ENCODE measurements at places on chromosomes 6 and 20.
A peak's percentile ranks its signal among the peaks of the same experiment; 100 is the strongest.

DNA sequence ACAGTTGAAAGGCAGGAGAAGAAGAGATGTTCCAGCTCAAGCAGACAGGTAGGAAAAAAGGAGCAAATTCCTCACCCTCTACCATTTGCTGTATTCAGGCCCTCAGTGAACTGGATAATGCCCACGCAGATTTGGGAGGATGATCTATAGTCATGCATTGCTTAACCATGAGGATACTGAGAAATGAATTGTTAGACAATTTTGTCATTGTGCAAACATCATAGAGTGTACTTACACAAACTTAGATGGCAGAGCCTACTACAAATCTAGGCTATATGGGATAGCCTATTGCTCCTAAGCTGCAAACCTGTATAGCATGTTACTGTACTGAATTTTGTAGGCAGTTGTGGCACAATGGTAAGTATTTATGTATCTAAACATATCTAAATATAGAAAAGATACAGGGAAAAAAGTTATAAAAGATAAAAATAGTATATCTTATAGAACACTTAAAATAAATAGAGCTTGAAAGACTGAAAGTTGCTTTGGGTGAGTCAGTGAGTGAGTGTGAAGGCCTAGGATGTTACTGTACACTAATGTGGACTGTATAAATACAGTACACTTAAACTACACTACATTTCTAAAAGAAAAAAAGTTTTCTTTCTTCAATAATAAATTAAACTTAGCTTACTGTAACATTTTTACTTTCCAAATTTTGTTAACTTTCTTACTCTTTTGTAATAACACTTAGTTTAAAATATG, 672.3 kb downstream of the UTRN start:
- no peak for DNase-seq

GRCh38 chr6:158086054-158086503, 82.0 kb downstream of the SERAC1 start:
- no peak for DNase-seq

DNA sequence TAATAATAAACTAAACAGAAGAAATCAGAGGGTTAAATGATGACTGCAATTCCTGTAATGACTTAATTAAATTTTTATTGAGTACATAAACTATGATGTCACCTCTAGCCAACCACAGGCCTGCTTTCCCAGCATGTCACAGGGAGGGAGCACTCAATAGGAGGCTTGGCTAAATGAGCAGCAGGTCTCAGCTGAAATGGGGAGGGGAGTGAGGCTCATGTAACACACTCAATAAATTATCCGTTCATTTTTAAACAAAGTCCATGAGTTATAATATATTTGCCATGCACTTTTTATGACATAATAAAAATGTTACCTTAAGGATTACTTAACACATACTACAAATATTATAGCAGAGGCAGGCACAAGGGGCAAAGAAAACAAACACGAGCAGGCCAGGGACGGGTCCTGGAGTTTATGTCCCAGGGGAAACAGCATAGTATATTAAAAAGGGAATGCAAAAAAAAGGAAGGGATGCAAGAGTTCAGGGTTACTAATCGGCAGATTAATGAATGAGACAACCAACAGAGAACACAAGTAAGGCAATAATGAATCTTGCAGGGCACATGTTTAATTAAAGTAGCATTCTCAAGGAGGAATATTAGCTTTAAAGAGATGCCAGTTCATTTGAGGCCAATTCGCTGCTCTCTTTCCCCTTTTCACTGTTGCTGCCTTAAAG, 27.1 kb upstream of the FAM83C start:
- no peak for DNase-seq

- no peak for DNase-seq
Observed at GRCh38 chr6:5782783-5783547, 223.8 kb downstream of the NRN1 start.

DNA sequence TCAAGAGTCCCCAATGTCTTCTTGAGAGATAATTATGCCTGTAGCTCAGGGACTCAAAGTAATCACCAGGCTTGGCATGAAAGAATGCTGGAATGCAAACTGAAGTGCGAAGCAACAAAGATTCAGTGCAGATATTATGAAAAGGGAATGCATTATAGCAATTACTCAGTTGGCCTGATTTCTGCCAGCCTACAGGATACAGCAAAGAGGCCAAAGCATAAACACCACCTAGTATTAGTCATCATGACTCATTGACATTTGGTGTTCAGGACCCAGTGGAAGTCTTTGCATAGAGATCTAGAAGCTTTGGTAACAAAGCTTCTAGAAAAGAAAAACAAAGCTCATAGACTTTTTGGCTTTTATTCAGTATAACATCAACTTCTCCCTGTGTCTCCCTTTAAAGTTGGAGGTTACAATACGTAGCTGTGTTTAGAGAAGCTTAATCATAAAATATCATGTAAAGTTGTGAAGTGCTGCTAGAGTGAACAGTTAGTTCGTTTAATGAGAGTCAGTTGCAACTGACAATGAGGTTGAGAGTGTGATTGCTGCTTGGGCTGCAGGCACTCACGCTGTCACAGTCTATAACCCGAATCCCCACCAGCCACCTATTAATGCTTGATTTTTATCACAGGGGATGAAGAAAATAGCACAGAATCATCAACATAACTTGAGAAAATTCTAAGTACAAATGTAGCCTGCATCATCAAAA, 932.7 kb downstream of the TFAP2A start:
- peak; percentile 33 for DNase-seq

GRCh38 chr6:110178626-110179405, 654 bp downstream of the WASF1 start:
- peak; percentile 70 for DNase-seq

DNA sequence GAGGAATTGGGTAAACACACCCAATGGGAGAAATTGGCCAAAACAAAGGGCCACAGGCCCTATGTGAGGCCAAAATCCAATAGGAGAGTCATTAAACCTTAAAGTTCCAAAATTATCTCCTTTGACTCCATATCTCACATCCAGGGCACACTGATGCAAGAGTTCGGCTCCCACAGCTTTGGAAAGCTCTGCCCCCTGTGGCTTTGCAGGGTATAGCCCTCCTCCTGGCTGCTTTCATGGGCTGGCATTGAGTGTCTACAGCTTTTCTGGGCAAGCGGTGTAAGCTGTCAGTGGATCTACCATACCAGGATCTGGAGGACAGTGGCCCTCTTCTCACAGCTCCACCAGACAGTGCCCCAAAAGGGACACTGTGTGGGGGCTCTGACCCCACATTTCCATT, 160.5 kb downstream of the ADGRG6 start:
- no peak for DNase-seq

Measured in NCI-H2227 treated with DMSO at 0.1 percent for 48 hours (cell line).